Activated naive CD8-positive, alpha-beta T cell treated with anti-CD3 and anti-CD28 coated beads, Interleukin-2, amount 50 U/mL, for 24 hours (primary cell): ENCODE measurements at places on chromosomes 2 and 18.

- peaks cover 12% of the 10 kb centered on the region for H3K27me3 ChIP-seq
- no peaks in the 10 kb centered on the region for H3K4me1 ChIP-seq
- H3K36me3 ChIP-seq, result no peaks in the 10 kb centered on the region
- no peak overlapping the region for H3K4me3 ChIP-seq
Measured at GRCh38 chr2:84212611-84213314, 246.3 kb downstream of the SUCLG1 start.

DNA sequence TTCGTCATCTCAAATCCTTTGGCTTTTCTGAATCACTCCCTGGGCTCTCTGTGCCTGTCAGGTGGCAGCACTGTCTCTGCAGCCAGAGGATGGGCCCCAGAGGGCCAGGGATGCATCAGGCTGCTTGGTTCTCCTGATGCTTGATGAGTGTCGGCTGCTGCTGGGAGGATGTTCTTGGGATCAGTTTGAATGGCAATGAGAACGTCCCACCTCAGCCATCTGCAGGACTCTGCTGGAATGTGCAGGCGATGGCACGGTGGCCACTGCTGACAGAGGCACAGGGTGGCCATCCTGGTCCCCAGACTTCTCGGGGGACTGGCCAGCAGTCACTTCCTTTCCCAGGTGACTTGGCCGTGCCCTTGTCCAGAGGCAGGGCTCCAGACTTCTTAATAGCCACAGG lies 146.0 kb downstream of the FAM210A start:
- peaks cover 2% of the 10 kb centered on the region for H3K27me3 ChIP-seq
- H3K27ac ChIP-seq, result peak overlapping the region; percentile 80

DNA sequence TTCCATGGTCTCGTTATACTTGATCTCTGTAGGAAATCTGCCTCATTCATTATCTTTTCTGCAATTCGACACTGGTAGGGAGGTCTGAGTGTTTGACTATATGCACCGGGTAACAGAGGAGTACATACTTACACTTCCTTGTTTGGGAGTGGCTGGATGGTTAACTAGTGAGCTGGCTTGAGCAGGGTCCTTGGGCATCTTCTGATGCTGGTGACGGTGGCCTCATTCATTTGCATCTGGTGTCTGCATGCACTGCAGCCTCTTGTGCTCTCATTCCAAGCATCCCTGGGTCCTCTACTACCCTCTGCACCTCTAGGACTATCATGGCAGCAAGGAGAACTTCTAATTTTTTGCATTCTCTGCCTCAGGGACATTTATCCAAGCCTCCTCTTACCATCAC lies 100.0 kb upstream of the TCF4 start:
- DNase-seq, result no peak
- H3K36me3 ChIP-seq, result no peaks in the 10 kb centered on the region
- no peaks in the 10 kb centered on the region for H3K27me3 ChIP-seq
- H3K4me3 ChIP-seq, result no peak overlapping the region
- no peaks in the 10 kb centered on the region for H3K4me1 ChIP-seq

GRCh38 chr18:23178661-23179081 lies 43.4 kb downstream of the CABLES1 start:
- no peak overlapping the region for H3K4me3 ChIP-seq
- DNase-seq, result no peak
- H3K4me1 ChIP-seq, result peaks cover 6% of the 10 kb centered on the region
- H3K36me3 ChIP-seq, result no peaks in the 10 kb centered on the region

DNA sequence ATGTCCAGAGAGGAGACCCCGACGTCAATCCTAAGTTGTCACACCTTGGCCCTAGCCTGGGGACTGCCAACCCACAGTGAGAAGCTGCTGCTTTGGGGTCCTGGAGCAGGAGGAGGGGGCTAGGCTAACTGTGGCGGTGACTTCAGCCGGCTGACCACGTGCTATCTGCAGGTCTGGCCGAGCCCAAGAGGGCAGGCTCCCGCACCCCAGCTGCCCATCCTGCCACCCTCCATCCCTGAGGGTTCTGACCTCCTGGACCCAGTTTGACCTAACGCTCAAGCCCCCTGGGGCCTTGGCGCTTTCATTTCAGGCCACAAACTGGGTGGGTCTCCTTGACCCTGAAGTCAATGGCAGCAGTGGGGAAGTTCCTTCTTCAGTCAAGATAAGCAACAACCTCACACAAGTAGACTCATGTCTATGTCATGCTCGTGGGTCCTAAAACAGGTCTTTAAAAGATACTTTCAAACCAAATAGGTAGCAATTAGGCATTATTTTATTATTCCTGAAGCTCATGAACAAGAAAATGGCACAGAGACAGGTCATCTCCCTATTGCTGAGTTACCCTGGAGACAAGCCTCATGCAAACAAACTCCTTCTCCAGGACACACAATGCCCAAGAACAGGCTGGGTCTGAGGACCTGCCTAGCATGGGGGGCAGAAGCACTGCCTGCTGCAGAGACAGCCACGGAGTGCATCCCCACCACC lies 2.3 kb downstream of the HES6 start:
- H3K36me3 ChIP-seq, result no peaks in the 10 kb centered on the region
- H3K4me3 ChIP-seq, result peak overlapping the region; percentile 40
- no peak for DNase-seq
- H3K27ac ChIP-seq, result no peak overlapping the region
- H3K27me3 ChIP-seq, result peaks cover 46% of the 10 kb centered on the region

DNA sequence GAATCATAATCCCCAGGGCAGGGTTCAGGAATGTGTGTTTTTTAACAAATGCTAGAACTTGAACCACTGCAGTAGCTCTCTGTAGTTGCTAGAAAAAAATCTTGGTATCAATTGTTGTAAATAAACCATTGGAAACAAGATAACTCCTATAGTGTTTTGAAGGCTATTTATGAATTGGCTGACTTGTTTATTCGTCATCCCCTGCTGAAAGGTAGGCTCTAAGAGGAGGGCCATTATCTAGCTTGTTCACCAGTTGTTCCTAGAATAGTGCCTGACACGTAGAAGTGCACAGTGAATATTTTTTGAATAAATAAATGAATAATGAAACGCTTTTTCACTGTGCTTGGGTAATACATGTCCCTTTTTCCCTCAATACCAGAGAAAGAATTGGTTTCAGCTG lies 211.4 kb downstream of the BABAM2 start:
- H3K36me3 ChIP-seq, result peaks cover 7% of the 10 kb centered on the region
- no peaks in the 10 kb centered on the region for H3K4me1 ChIP-seq
- no peak overlapping the region for H3K4me3 ChIP-seq
- H3K27ac ChIP-seq, result no peak overlapping the region

GRCh38 chr18:63730773-63731172 lies 28.0 kb downstream of the SERPINB11 start:
- no peaks in the 10 kb centered on the region for H3K4me1 ChIP-seq
- no peaks in the 10 kb centered on the region for H3K36me3 ChIP-seq
- no peak overlapping the region for H3K27ac ChIP-seq
- no peak for DNase-seq
- H3K4me3 ChIP-seq, result no peak overlapping the region

GRCh38 chr2:155733091-155733853 lies 599.2 kb downstream of the NR4A2 start:
- H3K4me3 ChIP-seq, result no peak overlapping the region
- H3K4me1 ChIP-seq, result no peaks in the 10 kb centered on the region
- no peak for DNase-seq
- H3K36me3 ChIP-seq, result no peaks in the 10 kb centered on the region

DNA sequence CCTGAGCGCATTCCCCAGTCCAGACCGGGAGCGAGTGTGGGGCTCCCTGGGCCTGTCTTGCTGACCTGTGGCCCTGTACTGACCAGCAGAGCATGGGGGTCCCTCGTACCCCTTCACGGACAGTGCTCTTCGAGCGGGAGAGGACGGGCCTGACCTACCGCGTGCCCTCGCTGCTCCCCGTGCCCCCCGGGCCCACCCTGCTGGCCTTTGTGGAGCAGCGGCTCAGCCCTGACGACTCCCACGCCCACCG lies 5.3 kb downstream of the NEU4 start:
- no peaks in the 10 kb centered on the region for H3K27me3 ChIP-seq
- H3K4me3 ChIP-seq, result no peak overlapping the region
- H3K4me1 ChIP-seq, result peaks cover 10% of the 10 kb centered on the region
- DNase-seq, result no peak
- H3K27ac ChIP-seq, result no peak overlapping the region

- H3K4me1 ChIP-seq, result peaks cover 85% of the 10 kb centered on the region
- no peak overlapping the region for H3K4me3 ChIP-seq
- peaks cover 32% of the 10 kb centered on the region for H3K36me3 ChIP-seq
- H3K27ac ChIP-seq, result peak overlapping the region; percentile 60
- DNase-seq, result no peak
Measured at GRCh38 chr2:201254081-201254730, 6.1 kb upstream of the CASP8 start.

- no peaks in the 10 kb centered on the region for H3K4me1 ChIP-seq
- no peak for DNase-seq
- H3K4me3 ChIP-seq, result no peak overlapping the region
- no peak overlapping the region for H3K27ac ChIP-seq
- H3K36me3 ChIP-seq, result no peaks in the 10 kb centered on the region
Measured at GRCh38 chr2:187912950-187913349, 358.7 kb upstream of the TFPI start.

DNA sequence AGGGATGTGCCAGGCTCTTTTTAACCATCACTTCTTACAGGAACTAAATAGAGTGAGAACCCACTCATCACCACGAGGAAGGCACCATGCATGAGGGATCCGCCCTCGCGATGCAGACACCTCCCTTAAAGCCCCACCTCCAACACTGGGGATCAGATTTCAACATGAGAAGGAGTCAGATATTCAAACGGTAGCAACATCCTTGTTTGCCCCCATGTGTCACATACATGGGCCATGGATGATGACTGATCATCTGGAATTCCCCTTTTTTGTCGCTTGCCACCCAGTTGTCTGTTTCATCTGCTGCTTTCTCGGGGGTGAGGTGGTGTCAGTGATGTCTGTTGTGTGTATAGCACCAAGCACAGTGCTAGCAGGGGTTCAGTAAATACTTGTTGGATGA lies 57.9 kb downstream of the NCK2 start:
- H3K4me3 ChIP-seq, result peak overlapping the region; percentile 38
- peak; percentile 59 for DNase-seq
- peaks cover 97% of the 10 kb centered on the region for H3K4me1 ChIP-seq
- H3K27me3 ChIP-seq, result no peaks in the 10 kb centered on the region
